ENCODE measurements at places on chromosomes 12 and 14.

DNA sequence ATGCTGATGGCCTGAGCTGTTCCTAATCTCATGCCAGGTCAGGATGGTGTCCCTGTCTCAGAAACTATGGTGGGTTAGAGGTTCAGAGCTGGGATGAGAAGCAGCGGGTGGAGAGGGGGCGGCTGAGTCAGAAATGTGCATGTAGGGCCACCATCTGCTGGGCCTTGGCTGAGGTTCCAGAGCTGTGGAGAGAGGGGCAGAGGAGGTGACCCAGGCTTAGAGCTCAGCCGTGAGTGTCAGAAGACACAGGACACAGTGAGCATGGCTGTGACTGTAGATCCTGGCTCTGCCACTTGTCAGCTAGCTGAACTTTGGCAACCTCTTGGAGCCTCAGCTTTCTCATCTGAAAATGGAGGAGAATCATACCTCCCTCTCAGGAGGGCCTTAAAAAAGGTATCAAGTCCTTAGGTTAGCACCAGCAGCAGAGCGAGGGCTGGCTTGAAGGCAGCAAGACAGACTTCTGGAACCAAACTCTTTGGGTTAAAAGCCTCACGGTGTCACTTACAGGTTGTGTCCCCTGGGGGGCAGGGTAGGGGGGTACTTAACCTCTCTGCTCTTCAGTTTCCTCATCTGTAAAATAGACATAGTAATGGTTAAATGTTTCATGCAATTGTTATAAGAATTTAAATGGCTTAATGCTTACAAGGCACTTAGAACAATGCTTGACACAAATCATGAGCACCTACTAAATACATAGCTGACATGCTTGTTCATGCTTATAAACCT is 34.8 kb downstream of the TMEM229B start:
- DNase-seq: no peak
- H3K4me3 ChIP-seq: no peak overlapping the region
- H3K36me3 ChIP-seq: peaks cover 4% of the 10 kb centered on the region
- H3K27ac ChIP-seq: peak overlapping the region; percentile 75
- H3K4me1 ChIP-seq: peaks cover 8% of the 10 kb centered on the region

GRCh38 chr14:75454963-75455546 is 27.2 kb downstream of the JDP2 start:
- peaks cover 46% of the 10 kb centered on the region for H3K4me1 ChIP-seq
- H3K27ac ChIP-seq: no peak overlapping the region
- H3K27me3 ChIP-seq: no peaks in the 10 kb centered on the region
- no peak overlapping the region for H3K4me3 ChIP-seq

GRCh38 chr12:131287015-131287937 is 333.6 kb downstream of the ADGRD1 start:
- no peaks in the 10 kb centered on the region for H3K27me3 ChIP-seq
- H3K36me3 ChIP-seq: no peaks in the 10 kb centered on the region
- peaks cover 23% of the 10 kb centered on the region for H3K4me1 ChIP-seq
- H3K4me3 ChIP-seq: no peak overlapping the region
- no peak for DNase-seq
- H3K27ac ChIP-seq: peak overlapping the region; percentile 87

- no peak overlapping the region for H3K4me3 ChIP-seq
- no peak overlapping the region for H3K27ac ChIP-seq
- peaks cover 11% of the 10 kb centered on the region for H3K36me3 ChIP-seq
- H3K4me1 ChIP-seq: no peaks in the 10 kb centered on the region
- no peak for DNase-seq
Observed at GRCh38 chr12:124964836-124965462, 24.0 kb downstream of the DHX37 start.

GRCh38 chr14:100982353-100982752 is 78.8 kb upstream of the RTL1 start:
- no peaks in the 10 kb centered on the region for H3K36me3 ChIP-seq
- no peaks in the 10 kb centered on the region for H3K4me1 ChIP-seq
- no peak for DNase-seq

GRCh38 chr12:1644534-1645438 is 15.8 kb downstream of the WNT5B start:
- H3K4me3 ChIP-seq: no peak overlapping the region
- H3K4me1 ChIP-seq: peaks cover 14% of the 10 kb centered on the region
- no peaks in the 10 kb centered on the region for H3K27me3 ChIP-seq

DNA sequence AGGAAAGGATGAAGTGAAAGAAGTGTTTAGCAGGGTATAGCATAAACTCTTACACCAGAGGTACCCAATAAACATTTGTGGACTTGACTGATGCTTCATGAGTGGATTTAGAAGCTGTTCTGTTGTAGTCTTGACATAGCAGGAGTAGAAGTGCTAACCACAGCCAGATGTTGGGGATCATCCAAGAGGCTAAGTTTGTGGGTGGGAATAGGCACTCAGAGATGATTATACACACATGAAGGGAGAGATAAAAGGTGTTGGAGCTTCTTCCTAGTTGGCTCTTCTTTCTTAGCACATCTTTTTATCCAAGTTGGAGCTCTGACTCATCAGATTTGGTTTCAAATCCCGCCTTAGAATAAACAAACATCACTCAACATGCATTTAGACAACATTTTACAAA is 166.7 kb upstream of the E2F7 start:
- no peak for DNase-seq
- H3K4me3 ChIP-seq: no peak overlapping the region
- no peak overlapping the region for H3K27ac ChIP-seq
- peaks cover 2% of the 10 kb centered on the region for H3K27me3 ChIP-seq
- H3K4me1 ChIP-seq: no peaks in the 10 kb centered on the region
- H3K36me3 ChIP-seq: no peaks in the 10 kb centered on the region

DNA sequence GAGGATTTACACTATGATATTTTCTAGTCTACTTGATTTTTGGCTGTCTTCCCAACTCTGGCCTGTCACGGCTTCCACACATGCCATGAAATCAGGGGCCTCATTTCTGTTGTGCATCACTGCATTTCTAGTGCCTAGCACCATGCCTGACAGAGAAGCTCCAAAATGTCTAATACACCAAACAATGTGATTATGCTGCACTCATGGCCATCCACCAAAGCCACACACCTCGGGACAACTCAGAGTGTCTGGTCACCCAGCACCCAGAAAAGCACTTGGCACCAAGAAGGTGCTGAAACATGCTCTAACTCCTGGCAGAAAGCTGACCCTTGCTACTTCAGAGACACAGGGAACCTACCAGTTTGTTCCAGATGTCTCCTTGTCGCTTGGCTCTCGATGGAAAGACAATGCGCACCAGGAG is 11.3 kb downstream of the GCN1 start:
- H3K36me3 ChIP-seq: peaks cover 20% of the 10 kb centered on the region
- peak overlapping the region; percentile 65 for H3K27ac ChIP-seq
- H3K27me3 ChIP-seq: no peaks in the 10 kb centered on the region
- no peak overlapping the region for H3K4me3 ChIP-seq
- no peak for DNase-seq

DNA sequence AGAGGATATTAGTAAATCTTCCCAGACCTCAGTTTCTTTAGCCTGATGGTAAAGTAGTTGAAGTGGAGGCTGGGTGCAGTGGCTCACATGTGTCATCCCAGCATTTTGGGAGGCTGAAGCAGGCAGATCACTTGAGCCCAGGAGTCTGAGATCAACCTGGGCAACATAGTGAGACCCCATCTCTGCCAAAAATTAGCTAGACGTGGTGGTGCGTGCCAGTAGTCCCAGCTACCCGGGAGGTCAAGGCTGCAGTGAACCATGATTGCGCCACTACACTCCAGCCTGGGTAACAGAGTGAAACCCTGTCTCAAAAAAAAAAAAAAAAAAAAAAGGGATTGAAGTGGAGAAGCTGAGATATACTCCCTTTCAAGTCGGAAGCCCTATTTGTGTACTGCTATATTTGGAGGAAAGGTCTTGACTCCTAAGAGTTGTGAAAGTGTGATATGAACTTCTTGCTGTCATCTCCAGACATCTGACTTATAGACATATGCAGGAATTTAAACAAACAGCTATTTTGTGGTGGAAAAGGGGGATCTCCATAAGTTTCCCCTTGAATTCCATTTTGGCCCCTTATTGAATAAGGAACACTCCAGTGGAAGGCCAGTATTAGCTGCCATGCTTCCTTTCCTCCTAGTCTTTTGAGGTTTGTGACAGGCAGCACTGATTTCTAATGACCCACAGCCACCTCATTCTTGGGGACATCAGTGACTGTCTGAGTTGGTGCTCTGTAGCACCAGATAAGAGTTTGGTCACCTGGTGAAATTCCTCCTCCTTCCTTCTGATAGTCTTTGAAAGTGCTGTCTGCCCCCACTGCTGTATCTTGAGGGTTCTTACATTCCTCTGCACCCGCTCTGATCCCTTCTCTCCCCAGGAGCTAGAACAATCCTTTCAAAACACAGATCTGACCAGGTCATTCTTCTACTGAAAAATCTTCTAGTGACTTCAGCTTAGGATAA is 7.4 kb downstream of the ELK3 start:
- no peak for DNase-seq
- H3K27ac ChIP-seq: no peak overlapping the region
- peaks cover 2% of the 10 kb centered on the region for H3K36me3 ChIP-seq
- H3K4me1 ChIP-seq: peaks cover 14% of the 10 kb centered on the region
- H3K27me3 ChIP-seq: no peaks in the 10 kb centered on the region

- H3K27me3 ChIP-seq: no peaks in the 10 kb centered on the region
- DNase-seq: no peak
- H3K4me3 ChIP-seq: no peak overlapping the region
- H3K27ac ChIP-seq: peak overlapping the region; percentile 82
Observed at GRCh38 chr12:110023059-110023980, 24.1 kb downstream of the ANKRD13A start.

DNA sequence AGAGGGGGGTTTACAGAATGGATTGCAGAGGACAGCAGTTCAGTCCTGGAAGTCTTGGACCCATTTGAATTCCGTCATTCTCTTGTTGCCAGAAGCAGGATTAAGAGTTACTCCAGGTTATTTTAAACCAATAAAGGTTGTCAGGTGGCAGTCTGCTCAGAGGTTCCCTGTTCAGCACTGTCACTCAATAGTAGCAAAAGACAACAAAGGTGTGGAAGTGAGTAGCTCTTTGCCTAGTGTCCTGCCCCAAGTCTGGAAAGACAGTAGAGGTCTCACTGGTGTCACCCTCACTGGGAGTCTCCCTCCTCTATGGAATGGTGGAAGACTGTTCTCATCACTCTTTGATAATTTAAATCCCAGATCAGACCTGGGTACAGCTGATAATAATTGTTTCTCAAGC is 73.4 kb upstream of the PLEKHG3 start:
- no peaks in the 10 kb centered on the region for H3K27me3 ChIP-seq
- peaks cover 5% of the 10 kb centered on the region for H3K4me1 ChIP-seq
- no peak overlapping the region for H3K4me3 ChIP-seq
- H3K27ac ChIP-seq: no peak overlapping the region

- peaks cover 57% of the 10 kb centered on the region for H3K4me1 ChIP-seq
- DNase-seq: no peak
- peak overlapping the region; percentile 86 for H3K4me3 ChIP-seq
- H3K36me3 ChIP-seq: no peaks in the 10 kb centered on the region
Observed at GRCh38 chr12:97274386-97274785, 188.2 kb upstream of the RMST start.

DNA sequence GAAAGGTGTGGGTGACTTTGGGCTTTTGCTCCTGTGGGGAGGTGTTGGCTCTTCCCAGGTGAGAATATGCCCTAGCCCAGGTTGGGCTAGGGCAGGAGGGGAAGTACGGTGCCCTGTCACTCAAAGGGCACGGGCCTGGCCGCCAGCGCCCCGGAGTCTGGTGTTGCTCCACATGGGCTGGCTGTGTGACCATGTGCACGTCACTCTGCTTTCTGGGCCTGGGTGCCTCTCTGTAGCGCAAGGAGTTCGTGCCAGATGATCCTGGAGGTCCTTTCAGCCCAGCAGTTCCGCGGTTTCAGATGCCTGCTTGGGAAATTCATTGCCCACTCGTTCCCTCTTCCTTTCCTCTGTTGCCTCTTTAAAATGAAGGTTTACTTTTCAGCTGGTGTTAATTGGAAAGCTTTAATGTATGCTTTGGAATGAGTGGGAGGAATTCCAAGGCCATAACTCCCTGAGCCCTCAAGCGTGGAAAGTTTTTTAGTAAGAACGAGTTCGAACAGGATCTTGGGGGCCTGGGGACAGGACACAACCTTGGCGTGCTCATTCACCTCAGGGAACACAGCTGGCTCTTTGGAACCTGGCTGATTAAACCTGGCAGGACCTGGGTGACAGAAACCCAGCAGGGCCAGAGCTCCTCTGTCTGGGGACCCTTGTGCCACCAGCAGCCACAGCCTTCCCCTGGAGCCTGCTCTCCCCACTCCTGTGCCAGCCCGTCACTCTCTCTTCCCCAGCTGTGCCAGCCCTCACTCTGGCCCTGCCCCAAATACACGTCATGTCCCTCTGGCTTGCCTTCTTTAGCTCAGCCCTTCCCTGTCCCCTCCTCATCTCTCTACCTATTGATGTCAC is 42.8 kb downstream of the TSPAN9 start:
- H3K4me3 ChIP-seq: no peak overlapping the region
- H3K27me3 ChIP-seq: no peaks in the 10 kb centered on the region
- peaks cover 6% of the 10 kb centered on the region for H3K36me3 ChIP-seq
- peak overlapping the region; percentile 50 for H3K27ac ChIP-seq

DNA sequence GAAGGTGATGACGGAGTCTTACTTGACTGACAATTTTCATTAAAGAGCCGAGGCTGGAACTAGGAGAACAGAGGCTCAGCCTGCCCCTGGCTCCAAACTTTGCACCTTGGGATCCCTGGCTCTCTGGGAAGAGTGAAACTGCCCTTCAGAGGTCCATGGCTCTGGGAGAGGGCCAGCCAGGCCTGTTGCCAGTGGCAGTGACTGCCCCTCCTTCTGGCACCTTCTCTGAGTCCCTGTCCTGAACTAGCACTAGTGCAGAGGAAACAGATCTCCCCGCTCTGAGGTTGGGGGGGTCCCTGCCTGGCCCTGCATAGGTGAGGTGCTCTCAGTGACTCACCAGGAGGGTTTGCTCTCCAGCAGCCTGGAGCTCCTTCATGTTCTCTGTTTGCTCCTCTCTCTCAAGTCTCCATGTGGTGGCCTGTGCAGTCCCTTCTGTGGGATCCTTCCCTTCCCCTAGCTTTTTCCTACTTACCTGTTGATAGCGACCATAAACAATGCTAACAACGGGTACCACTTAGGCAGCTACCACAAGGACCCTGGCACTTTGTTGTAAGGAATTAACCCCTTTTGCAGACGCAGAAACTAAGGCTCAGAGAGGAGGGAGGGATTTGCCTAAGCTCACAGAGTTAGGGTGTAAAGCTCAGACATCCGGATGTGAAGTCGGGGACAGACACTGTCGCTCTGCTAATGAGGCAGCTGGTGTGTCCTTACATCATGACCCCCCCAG is 22.4 kb downstream of the FAM222A start:
- H3K27me3 ChIP-seq: peaks cover 19% of the 10 kb centered on the region
- no peak for DNase-seq
- H3K27ac ChIP-seq: no peak overlapping the region
- H3K4me3 ChIP-seq: no peak overlapping the region
- no peaks in the 10 kb centered on the region for H3K36me3 ChIP-seq

DNA sequence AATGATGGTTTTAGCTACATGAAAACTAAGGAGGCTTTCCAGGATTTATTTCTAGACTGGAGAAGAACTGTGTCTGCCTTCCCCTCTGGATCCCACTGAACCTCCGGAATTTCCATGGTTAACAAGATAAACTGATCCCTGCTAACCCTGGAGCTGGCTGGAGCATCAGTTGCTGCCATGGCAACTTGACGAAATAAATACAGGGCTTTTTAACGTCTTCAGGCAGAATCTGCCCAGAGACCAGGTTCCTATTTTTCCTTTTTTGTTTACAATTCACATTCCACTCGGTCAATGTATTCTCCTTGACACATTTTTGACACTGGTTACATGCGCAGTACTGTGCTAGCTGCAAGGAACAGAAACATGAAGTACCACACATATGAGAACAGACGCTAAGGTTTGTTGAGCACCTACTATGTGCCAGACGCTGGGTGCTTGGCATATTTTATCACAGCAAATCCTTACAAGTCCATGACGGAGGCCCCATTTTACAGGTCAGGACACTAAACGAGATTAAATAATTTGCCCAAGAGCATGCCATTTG is 1.7 kb downstream of the C14orf132 start:
- H3K4me1 ChIP-seq: peaks cover 33% of the 10 kb centered on the region
- H3K27ac ChIP-seq: no peak overlapping the region
- H3K27me3 ChIP-seq: peaks cover 33% of the 10 kb centered on the region
- H3K4me3 ChIP-seq: peak overlapping the region; percentile 95
- H3K36me3 ChIP-seq: peaks cover 2% of the 10 kb centered on the region
